Heart left ventricle (tissue), 16 donors: ENCODE measurements at places on chromosomes 3 and 15. TPM values are rescaled to one million over a fixed set of nuclear protein-coding genes. Genes with fewer than 3 reads are reported as not detected.
A peak's percentile ranks its signal among the peaks of the same experiment; 100 is the strongest.

GRCh38 chr3:134901461-134901860 lies 106.4 kb downstream of the EPHB1 start:
- DNase-seq, result no peak
- H3K36me3 ChIP-seq, result no peaks in the 10 kb centered on the region
- H3K4me3 ChIP-seq, result no peak overlapping the region
- H3K27me3 ChIP-seq, result no peaks in the 10 kb centered on the region
- no peak overlapping the region for H3K27ac ChIP-seq

INO80 gene
- total RNA-seq, result 12.9 TPM

GRCh38 chr3:176583956-176584355 lies 613.3 kb downstream of the TBL1XR1 start:
- DNase-seq, result no peak
- no peak overlapping the region for H3K27ac ChIP-seq
- H3K27me3 ChIP-seq, result no peaks in the 10 kb centered on the region
- H3K4me3 ChIP-seq, result no peak overlapping the region
- no peaks in the 10 kb centered on the region for H3K36me3 ChIP-seq
- no peaks in the 10 kb centered on the region for H3K4me1 ChIP-seq

DNA sequence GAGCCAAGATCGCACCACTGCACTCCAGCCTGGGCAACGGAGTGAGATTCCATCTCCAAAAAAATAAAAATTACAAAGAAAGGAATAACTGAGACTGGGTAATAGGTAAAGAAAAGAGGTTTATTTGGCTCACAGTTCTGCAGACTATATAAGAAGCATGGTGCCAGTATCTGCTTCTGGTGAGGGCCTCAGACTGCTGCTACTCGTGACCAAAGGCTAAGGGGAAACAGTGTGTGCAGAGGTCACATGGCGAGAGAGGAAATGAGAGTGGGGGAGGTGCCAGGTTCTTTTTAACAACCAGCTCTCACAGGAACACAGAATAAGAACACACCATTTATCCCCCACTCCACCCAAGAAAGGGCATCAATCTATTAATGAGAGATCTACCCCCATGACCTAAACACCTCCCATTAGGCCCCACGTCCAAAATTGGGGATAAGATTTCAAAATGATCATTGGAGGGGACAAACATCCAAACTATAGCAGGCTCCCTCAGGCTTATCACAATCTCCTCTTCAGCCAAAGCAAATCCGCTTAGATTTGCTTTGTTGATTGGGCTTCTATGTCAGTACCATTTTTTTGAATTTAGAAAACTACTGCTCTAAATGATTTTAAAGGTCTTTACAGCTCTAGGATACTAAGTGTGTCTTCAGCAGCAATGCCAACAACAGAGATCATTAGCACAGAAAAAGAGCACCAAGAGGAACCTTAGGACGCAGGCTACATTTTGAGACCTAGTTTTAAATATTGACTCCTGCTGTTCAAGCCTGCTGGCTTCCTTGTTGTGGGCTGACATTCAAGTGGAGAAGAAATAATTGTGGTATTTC lies 84.2 kb upstream of the TBL1XR1 start:
- no peak overlapping the region for H3K4me3 ChIP-seq

CTXN2 gene
- total RNA-seq, result not detected

GRCh38 chr3:12904951-12905315 lies 63.6 kb upstream of the RPL32 start:
- DNase-seq, result no peak
- H3K27ac ChIP-seq, result peak overlapping the region; percentile 38
- no peak overlapping the region for H3K4me3 ChIP-seq
- H3K36me3 ChIP-seq, result peaks cover 98% of the 10 kb centered on the region

- no peaks in the 10 kb centered on the region for H3K27me3 ChIP-seq
- H3K36me3 ChIP-seq, result peaks cover 5% of the 10 kb centered on the region
- DNase-seq, result no peak
- H3K27ac ChIP-seq, result no peak overlapping the region
Measured at GRCh38 chr3:25723802-25724201, 59.1 kb upstream of the TOP2B start.
